ENCODE measurements at places on chromosomes 12 and 14. TPM values are rescaled to one million over a fixed set of nuclear protein-coding genes. Genes with fewer than 3 reads are reported as not detected.

DNA sequence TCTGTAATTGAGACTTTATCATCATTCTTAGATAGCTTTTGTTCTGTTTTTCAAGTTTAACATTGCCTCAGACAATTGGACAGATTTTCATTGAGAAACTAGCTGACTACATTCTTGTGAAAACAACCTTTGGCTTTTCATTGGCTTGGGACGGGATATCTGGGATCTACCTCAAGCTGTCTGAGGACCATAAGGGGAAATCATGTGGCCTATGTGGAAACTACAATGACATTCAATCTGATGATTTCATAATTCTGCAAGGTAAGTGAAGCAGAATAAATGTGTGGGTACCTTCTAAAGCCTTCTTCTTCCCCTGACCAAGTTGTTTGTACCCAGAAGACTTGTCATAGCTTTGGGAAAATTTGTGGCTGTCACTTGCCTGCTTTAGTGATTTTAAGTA lies 133.5 kb downstream of the OTOGL start:
- DNase-seq = peak; percentile 8

GRCh38 chr14:99280066-99280731 lies 8.2 kb upstream of the BCL11B start:
- DNase-seq = no peak

DNA sequence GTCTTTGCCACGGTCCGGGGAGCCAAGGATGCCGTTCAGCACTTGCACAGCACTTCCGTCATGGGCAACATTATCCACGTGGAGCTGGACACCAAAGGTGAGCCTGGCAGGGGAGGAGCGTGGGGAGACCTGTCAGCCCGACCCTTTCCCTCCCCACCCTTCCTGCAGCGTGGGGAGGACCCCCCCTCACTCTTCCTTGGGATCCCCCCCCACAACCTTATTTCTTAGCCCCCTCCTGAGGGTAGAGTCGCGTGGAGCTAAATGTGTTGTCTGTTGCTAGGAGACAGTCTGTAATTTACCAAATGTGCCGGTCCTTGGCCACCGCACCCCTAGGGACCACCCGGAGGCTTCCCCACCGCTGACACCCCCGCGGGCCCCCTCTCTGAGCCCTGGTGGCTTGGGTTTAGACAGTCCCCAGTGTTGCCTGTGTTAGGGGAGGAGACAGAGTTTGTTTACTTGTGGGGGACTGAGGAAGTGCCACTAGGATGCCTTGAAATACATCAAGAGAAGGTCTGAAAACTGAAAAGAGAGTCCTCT lies 2.3 kb downstream of the SETD1B start:
- DNase-seq = no peak

- DNase-seq = no peak
Measured at GRCh38 chr12:9643266-9643660, 26.2 kb upstream of the CLEC2D start.

DNA sequence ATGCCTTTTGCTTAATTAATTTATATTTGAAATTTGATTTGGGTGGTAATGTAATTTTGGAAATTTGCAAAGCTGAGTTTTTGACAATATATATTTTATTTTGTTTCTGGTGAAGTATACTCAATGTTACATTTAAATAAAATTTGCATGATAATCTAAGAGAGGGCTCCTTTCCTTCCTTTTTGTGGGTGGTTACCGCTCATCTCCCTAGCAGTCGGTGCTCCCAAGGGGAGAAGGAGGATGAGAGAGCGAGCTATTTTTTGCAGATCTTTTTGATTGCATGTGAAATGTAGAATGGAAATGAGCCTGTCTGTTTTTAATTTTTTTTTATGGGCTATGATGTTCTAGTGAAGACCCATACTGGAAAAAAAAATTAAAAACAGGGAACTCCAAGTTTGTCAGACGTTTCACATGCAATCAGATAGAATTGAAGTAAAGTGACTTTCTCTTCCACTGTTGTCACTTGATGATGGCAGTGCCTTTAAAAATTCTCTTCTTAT lies 39.8 kb downstream of the MSRB3 start:
- DNase-seq = no peak

DNA sequence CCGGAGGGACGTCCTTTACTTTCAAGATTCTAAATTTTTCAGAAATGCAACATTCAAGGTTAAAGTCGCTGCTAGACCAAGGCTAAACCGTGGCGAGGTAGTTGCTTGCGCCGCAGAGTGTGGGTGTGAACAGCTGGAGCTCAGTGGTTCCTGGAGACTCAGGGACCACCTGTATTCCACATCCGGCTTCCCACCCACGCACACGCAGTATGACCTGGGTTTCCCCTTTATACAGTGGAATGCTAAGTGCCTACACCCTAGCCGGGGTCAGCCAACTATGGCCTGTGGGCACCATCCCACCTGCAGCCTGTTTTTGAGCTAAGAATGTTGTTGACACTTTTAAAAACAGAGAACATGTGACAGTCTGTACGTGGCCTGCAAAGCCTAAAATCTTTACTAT lies 42.9 kb upstream of the TESC start:
- no peak for DNase-seq

DNA sequence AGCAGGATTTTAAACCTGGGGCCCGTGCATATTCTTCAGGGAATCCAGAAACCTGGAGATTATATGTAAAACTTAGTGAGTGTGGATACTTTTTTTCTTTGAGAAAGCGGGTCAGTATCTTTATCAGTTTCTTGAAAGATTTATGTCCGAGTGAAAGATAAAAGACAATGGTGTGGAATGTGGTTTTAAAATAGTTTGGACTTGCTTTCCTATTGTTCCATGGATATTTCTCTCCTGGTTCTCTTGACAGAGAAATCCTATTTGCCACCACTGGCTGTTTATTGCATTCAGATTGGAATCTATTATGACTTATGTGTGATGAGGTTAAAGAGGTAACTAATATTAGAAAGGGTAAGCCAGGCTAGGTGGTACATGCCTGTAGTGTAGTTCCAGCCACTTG lies 27.4 kb downstream of the KTN1 start:
- no peak for DNase-seq

- DNase-seq = no peak
Measured at GRCh38 chr14:74211945-74212580, 27.2 kb upstream of the VSX2 start.

GRCh38 chr12:57188090-57188425 lies 28.5 kb upstream of the NXPH4 start:
- no peak for DNase-seq

DNA sequence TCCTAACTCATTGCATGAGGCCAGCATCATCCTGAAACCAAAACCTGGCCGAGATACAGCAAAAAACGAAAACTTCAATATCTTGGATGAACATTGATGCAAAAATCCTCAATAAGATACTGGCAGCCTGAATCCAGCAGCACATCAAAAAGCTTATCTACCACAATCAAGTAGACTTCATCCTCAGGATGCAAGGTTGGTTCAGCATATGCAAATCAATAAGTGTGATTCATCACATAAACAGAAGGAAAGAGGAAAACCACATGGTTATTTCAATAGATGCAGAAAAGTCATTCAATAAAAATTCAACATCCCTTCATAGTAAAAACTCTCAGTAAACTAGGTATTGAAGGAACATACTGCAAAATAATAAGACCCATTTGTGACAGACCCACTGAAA lies 56.5 kb upstream of the PPFIA2 start:
- peak; percentile 24 for DNase-seq

DNA sequence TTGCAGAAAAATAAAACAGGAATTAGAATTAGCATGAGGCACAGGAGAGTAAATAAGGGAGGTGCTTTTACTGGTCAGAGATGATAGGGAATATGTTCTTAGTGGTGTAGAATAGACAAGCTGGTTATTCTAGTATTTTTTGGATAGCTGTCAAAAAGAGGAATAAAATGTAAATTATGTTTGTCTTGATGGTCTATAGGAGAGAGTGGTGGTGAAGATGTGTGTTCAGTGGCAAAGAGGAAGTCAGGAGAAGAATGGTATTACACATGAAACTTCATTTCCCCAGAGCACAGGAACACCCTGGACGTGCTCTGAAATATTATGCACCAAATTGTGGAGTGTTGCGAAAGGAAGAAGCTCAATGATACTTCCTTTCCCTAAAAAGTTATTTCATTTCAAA lies 27.8 kb downstream of the MUCL1 start:
- no peak for DNase-seq

GRCh38 chr14:24113379-24113800 lies 1.2 kb upstream of the DCAF11 start:
- no peak for DNase-seq

DNA sequence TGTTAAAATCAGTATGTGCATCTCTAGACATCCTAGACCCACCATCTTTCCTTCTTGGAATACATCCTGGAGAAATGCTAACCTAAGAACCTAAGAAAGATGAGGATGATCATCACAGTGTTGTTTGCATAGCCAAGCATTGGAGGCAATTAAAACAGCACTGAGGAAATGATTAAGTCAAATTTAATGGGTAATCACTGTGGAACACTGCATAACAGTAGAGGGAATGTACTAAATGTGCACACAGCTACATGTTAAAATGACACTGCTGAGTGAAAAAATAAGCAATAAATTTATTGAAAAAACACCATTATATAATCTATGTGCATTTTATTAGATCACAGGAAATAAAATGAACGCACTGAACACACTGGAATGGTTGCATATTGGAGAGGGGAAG lies 987.1 kb upstream of the SEL1L start:
- no peak for DNase-seq

- DNase-seq = peak; percentile 77
Measured at GRCh38 chr14:67251573-67252226, 10.5 kb downstream of the PALS1 start.

- DNase-seq = no peak
Measured at GRCh38 chr14:26694521-26694920, 96.7 kb upstream of the NOVA1 start.

DNA sequence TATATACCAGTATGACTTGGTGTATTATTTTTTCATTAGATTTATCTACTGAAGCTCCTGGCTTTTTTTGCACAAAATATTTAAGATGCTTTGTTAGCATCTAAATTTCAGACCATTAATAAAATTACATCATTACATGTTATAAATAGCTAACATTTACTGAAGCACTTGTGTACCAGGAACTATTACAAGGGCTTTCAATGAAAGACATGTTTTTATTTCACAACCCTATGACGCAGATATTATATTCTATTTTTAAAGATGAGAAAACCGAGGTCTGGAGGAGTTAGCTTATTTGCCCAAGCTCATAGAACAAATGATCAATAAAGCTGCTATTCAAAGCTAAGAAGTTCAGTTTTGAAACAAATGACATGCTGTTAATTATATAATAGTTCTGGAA lies 420.4 kb upstream of the DCN start:
- no peak for DNase-seq

DNA sequence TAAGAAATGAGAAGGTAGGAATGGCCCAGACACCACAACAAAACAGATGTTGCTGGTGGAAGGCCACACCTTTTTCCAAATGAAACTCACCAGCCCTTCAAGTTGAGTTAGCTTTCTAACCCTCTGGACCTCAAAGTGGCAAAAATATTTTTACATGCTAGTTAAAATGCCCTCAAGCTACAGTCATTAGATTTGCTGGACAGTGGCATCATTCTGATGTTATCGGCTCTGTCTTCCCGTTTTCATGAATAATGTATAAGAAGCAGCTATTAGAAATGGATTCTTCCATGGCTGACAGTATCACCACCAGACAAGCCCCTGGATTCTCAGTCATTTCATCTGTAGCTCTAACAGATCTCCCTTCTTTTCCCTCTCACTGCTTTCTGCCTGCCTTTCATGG lies 37.1 kb upstream of the PLXNC1 start:
- DNase-seq = peak; percentile 54

- DNase-seq = no peak
Measured at GRCh38 chr14:95408731-95409476, 89.2 kb upstream of the CLMN start.

DNA sequence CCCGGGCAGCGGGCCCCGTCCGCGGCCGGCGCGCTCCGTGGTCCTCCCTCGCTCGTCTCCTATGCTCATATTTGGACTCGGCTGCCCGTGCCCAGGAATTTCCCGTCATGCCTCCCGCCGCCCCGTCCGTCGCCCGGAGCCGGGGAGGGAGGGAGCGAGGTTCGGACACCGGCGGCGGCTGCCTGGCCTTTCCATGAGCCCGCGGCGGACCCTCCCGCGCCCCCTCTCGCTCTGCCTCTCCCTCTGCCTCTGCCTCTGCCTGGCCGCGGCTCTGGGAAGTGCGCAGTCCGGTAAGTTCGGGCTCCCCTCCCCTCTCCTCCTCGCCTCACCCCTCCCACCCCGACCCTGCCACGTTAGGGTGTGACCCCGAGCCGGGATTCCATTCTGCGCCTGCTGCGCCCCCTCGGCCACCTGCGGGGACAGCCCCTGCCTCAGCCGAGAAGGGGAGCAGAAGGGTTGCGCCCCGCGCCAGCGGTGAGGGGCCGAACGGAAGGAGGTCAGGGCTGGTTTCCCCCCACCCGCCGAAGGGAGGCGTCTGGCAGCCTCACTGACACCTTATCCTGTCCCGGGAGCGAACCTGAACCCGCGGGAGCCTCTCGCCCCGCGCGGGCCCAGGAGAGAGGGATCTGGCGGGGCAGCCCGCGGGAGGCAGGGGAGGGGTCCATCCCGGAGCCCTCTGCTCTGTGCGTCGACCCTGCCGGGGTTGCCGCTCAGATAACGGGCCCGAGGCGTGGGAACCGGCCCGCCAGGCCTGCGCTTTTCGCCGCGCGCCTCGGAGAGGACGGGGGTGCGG lies at the start of gene MSRB3:
MSRB3 (plus strand) TSS at position 108 of the 793 bp plus-strand sequence. CDS start 29,897 bp downstream, outside the sequence.
- peak; percentile 78 for DNase-seq

- no peak for DNase-seq
Measured at GRCh38 chr12:29200586-29200985, 51.5 kb downstream of the FAR2 start.

GRCh38 chr14:80764496-80764895 lies 177.0 kb downstream of the CEP128 start:
- DNase-seq = peak; percentile 76

GRCh38 chr12:26212988-26213387 lies 17.6 kb downstream of the SSPN start:
- no peak for DNase-seq

DNA sequence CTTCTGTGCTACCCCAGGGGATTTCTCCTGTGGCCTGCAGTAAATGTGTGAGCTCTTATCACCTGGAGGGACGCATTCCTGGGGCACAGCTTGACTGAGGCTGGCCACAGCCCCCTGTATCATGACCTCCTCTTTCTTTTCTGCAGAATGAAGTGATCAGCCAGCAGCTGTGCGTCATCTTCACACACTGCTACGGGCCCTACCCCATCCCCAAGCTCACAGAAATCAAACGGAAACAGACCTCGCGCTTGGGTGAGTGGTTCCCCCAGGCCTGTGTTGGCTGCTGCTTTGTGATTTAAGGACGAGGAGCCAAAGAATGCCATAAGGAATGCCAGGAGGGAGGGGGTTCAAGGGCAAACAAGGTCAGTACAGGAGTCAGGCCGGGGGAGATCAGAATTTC lies 50.5 kb upstream of the PWP1 start:
- peak; percentile 34 for DNase-seq

ACVRL1 gene
- total RNA-seq = 1.2 TPM

KCNC2 gene
- not detected for total RNA-seq

KRT72 gene
- total RNA-seq = not detected

ACOT2 gene
- 18.5 TPM for total RNA-seq

DPPA3 gene
- total RNA-seq = not detected

PTCSC3 gene
- total RNA-seq = not detected

RNF212B gene
- total RNA-seq = not detected

LRRK2 gene
- not detected for total RNA-seq

B3GNT4 gene
- total RNA-seq = 0.34 TPM

RNASE7 gene
- total RNA-seq = not detected

FLRT2 gene
- total RNA-seq = not detected

PMEL gene
- 0.54 TPM for total RNA-seq

SERPINA12 gene
- not detected for total RNA-seq

RD3L gene
- not detected for total RNA-seq

TAS2R50 gene
- not detected for total RNA-seq

CCDC38 gene
- total RNA-seq = not detected

KRT4 gene
- not detected for total RNA-seq

PIANP gene
- total RNA-seq = 0.12 TPM

TMEM132C gene
- not detected for total RNA-seq
